T-cell (primary cell): ENCODE measurements at places on chromosomes 3 and 15. TPM values are rescaled to one million over a fixed set of nuclear protein-coding genes. Genes with fewer than 3 reads are reported as not detected.

BFSP2 gene
- total RNA-seq = not detected

CCR8 gene
- 6.7 TPM for total RNA-seq

ASB14 gene
- total RNA-seq = not detected

CORO2B gene
- 0.09 TPM for total RNA-seq

CGNL1 gene
- total RNA-seq = 0.16 TPM

OXTR gene
- 0.57 TPM for total RNA-seq

DNA sequence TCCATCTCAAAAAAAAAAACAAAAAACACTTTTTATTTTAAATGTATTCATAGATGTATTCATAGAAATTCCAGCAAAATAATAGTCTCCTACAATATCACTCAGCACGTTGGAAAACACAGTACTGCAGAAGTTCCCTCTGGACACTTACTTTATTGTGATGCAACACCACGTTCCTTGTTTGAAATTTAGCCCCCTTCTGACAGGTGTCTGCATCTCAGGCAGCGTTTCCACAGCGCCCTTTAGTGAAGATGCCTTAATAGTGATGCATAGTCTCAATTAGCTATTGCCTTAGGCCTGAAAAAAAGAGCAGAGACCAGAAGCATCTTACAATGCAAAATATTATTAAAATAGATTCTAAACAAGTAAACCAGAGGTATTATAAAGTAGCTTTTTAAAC is 20.3 kb downstream of the IL12A start:
- H3K27ac ChIP-seq = no peak overlapping the region
- no peak for DNase-seq
- no peak overlapping the region for H3K4me3 ChIP-seq
- no peaks in the 10 kb centered on the region for H3K36me3 ChIP-seq

GRCh38 chr15:66008940-66009562 is 139.8 kb downstream of the RAB11A start:
- no peaks in the 10 kb centered on the region for H3K4me1 ChIP-seq
- no peak for DNase-seq
- H3K4me3 ChIP-seq = no peak overlapping the region

DNA sequence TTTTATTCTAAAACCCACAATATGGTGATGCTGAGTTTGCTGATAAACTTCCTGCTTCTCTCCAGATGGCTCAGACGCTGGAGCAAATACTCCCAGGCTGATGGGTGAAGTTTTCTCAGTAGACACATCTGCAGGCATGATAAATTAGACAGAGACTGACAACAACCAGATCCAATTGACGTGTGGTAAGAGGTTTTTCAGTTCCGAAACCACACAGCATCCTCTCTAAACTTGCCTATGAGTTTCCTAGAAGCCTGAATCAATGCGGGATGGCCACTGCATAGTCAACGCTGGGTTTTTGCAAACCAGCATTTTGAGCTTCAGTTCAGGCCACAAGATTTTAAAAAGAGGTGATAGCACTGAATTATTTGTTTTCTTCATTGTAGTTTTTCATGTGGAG is 360.3 kb upstream of the ARRDC4 start:
- H3K27me3 ChIP-seq = no peaks in the 10 kb centered on the region
- DNase-seq = no peak
- no peak overlapping the region for H3K27ac ChIP-seq
- no peaks in the 10 kb centered on the region for H3K4me1 ChIP-seq
- no peak overlapping the region for H3K4me3 ChIP-seq
- no peaks in the 10 kb centered on the region for H3K36me3 ChIP-seq

GRCh38 chr3:11564577-11565001 is 79.1 kb downstream of the VGLL4 start:
- H3K36me3 ChIP-seq = peaks cover 46% of the 10 kb centered on the region
- DNase-seq = no peak
- no peak overlapping the region for H3K4me3 ChIP-seq
- H3K27me3 ChIP-seq = no peaks in the 10 kb centered on the region

GRCh38 chr3:4838621-4839022 is 140.6 kb upstream of the BHLHE40 start:
- H3K27me3 ChIP-seq = no peaks in the 10 kb centered on the region
- H3K27ac ChIP-seq = no peak overlapping the region
- peaks cover 12% of the 10 kb centered on the region for H3K36me3 ChIP-seq
- H3K4me3 ChIP-seq = no peak overlapping the region
- no peak for DNase-seq

- H3K27ac ChIP-seq = no peak overlapping the region
- peaks cover 5% of the 10 kb centered on the region for H3K36me3 ChIP-seq
- no peaks in the 10 kb centered on the region for H3K27me3 ChIP-seq
- no peak overlapping the region for H3K4me3 ChIP-seq
- no peak for DNase-seq
Observed at GRCh38 chr3:113439606-113440005, 1.7 kb downstream of the CFAP44 start.

GRCh38 chr3:12155828-12156227 is 2.9 kb downstream of the TIMP4 start:
- H3K36me3 ChIP-seq = no peaks in the 10 kb centered on the region
- H3K4me1 ChIP-seq = peaks cover 6% of the 10 kb centered on the region
- H3K4me3 ChIP-seq = no peak overlapping the region
- H3K27me3 ChIP-seq = peaks cover 21% of the 10 kb centered on the region

- H3K4me3 ChIP-seq = no peak overlapping the region
- peaks cover 59% of the 10 kb centered on the region for H3K4me1 ChIP-seq
- peaks cover 9% of the 10 kb centered on the region for H3K36me3 ChIP-seq
- H3K27me3 ChIP-seq = no peaks in the 10 kb centered on the region
- no peak for DNase-seq
Observed at GRCh38 chr3:14405360-14406238, 3.2 kb downstream of the SLC6A6 start.

- H3K4me3 ChIP-seq = no peak overlapping the region
- H3K27me3 ChIP-seq = no peaks in the 10 kb centered on the region
- H3K27ac ChIP-seq = no peak overlapping the region
- peaks cover 5% of the 10 kb centered on the region for H3K36me3 ChIP-seq
- H3K4me1 ChIP-seq = no peaks in the 10 kb centered on the region
Observed at GRCh38 chr3:113300596-113300995, 89.2 kb downstream of the BOC start.

- H3K4me3 ChIP-seq = no peak overlapping the region
- H3K36me3 ChIP-seq = no peaks in the 10 kb centered on the region
- H3K27ac ChIP-seq = no peak overlapping the region
- DNase-seq = no peak
Observed at GRCh38 chr3:85182975-85183752, 224.4 kb downstream of the CADM2 start.

- H3K27me3 ChIP-seq = no peaks in the 10 kb centered on the region
- no peak for DNase-seq
- H3K36me3 ChIP-seq = no peaks in the 10 kb centered on the region
- H3K4me1 ChIP-seq = no peaks in the 10 kb centered on the region
Observed at GRCh38 chr3:11145888-11146287, 8.4 kb upstream of the HRH1 start.

- no peak overlapping the region for H3K4me3 ChIP-seq
- H3K36me3 ChIP-seq = no peaks in the 10 kb centered on the region
- H3K27me3 ChIP-seq = no peaks in the 10 kb centered on the region
- no peaks in the 10 kb centered on the region for H3K4me1 ChIP-seq
Observed at GRCh38 chr15:69987492-69988489, 109.9 kb downstream of the TLE3 start.

DNA sequence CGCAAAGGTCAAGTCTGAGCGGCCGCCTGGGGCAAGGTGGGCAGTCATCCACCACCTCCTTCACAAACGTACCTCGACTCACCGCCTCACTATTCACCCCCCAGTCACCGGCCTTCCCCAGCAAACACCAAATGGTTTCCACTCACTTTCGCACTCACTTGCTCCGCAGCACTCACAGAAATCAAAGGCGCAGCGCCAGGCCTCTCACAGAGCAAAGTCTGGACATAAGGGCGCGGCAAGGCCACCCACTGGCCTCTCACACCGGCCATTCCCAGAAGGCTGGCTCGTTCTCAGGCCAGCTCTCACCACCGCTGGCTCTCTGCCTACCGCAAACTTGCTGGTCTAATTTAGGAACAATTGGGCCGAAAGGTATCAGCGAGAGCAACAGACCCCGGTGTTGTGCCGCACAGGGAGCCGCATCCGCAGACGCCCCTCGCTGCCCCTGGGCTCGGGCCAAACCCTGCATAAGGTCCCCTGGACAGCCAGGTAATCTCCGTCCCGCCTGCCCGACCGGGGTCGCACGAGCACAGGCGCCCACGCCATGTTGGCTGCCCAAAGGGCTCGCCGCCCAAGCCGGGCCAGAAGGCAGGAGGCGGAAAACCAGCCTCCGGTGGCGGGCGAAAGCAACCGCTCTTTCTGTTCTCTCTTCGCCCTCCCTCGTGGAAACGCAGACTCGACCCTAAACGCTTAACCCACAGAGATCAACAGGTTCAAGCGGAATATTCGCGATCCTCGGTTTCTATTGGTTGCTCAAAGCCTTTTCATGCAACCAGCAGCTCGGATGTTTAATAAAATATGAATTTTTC is 2.9 kb downstream of the SHOX2 start:
- peaks cover 66% of the 10 kb centered on the region for H3K27me3 ChIP-seq
- peak overlapping the region; percentile 35 for H3K4me3 ChIP-seq

GRCh38 chr15:81069356-81069755 is 64.7 kb upstream of the CFAP161 start:
- no peak overlapping the region for H3K27ac ChIP-seq
- no peaks in the 10 kb centered on the region for H3K4me1 ChIP-seq
- H3K4me3 ChIP-seq = no peak overlapping the region
